Fibroblast of lung (primary cell): ENCODE measurements at places on chromosomes 13 and 19. TPM values are rescaled to one million over a fixed set of nuclear protein-coding genes. Genes with fewer than 3 reads are reported as not detected.

Gene WDR88
- under 0.01 TPM in 1 of 2 replicates, not detected in the other for total RNA-seq

Gene SPTBN4
- total RNA-seq = 3.9 and 6.6 TPM in 2 replicates

Gene RAB3A
- total RNA-seq = 0.77 and 2.0 TPM in 2 replicates

Gene UBL3
- total RNA-seq = 10.0 and 10.7 TPM in 2 replicates

Gene SERTM1
- total RNA-seq = not detected in 2 replicates

Gene DNAAF3
- total RNA-seq = under 0.01 and 0.17 TPM in 2 replicates

Gene MEF2B
- total RNA-seq = under 0.01 and 0.33 TPM in 2 replicates

Gene APOE
- total RNA-seq = 35.0 and 339 TPM in 2 replicates

Gene TSEN34
- total RNA-seq = 57.8 and 61.6 TPM in 2 replicates

Gene RASAL3
- total RNA-seq = under 0.01 TPM in 1 of 2 replicates, not detected in the other

Gene PLPP2
- total RNA-seq = 10.0 and 26.6 TPM in 2 replicates

Gene ZNF285
- total RNA-seq = 5.0 and 5.6 TPM in 2 replicates

Gene ZNF558
- total RNA-seq = 38.6 and 48.0 TPM in 2 replicates

Gene ZNF69
- 2.8 and 7.1 TPM in 2 replicates for total RNA-seq

Gene SLITRK5
- total RNA-seq = 0.17 and 0.26 TPM in 2 replicates

Gene NLRP5
- not detected in 2 replicates for total RNA-seq

Gene ADAT3
- total RNA-seq = 1.5 and 1.7 TPM in 2 replicates

Gene PINLYP
- 7.2 and 14.7 TPM in 2 replicates for total RNA-seq

Gene FGF14
- 7.8 and 8.0 TPM in 2 replicates for total RNA-seq

Gene NCAN
- total RNA-seq = under 0.01 TPM in 2 replicates

Gene DAPK3
- 113 and 114 TPM in 2 replicates for total RNA-seq

Gene FGF21
- total RNA-seq = not detected in 2 replicates

Gene SBSN
- total RNA-seq = 4.1 and 9.0 TPM in 2 replicates
